CD4-positive, alpha-beta T cell treated with Interleukin-21 for 1 hour (primary cell): ENCODE measurements at places on chromosomes 5 and 9.

GRCh38 chr5:174532455-174533453 is 191.6 kb upstream of the MSX2 start:
- no peak for DNase-seq

GRCh38 chr5:160520609-160521391 is 99.1 kb downstream of the PTTG1 start:
- DNase-seq = no peak

DNA sequence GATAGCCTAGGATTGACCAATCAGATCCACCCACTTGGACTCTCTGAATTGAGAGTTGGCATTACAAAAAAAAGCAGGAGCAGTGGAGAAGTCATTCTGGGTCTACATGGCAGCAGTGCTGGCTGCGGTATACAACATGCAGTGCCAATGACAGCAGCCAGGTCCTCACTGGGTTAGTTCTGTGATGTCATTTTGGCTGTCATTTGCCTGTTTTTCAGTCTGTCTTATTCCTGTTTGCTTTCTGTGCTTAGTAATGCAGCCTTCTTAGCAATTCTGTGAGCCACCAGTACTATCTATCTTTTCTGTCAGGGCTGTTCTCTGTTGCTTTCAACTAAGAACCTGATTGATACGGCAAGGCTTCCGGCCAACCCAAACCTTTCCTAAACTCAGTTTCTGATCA is 471.8 kb downstream of the BNC2 start:
- DNase-seq = no peak

DNA sequence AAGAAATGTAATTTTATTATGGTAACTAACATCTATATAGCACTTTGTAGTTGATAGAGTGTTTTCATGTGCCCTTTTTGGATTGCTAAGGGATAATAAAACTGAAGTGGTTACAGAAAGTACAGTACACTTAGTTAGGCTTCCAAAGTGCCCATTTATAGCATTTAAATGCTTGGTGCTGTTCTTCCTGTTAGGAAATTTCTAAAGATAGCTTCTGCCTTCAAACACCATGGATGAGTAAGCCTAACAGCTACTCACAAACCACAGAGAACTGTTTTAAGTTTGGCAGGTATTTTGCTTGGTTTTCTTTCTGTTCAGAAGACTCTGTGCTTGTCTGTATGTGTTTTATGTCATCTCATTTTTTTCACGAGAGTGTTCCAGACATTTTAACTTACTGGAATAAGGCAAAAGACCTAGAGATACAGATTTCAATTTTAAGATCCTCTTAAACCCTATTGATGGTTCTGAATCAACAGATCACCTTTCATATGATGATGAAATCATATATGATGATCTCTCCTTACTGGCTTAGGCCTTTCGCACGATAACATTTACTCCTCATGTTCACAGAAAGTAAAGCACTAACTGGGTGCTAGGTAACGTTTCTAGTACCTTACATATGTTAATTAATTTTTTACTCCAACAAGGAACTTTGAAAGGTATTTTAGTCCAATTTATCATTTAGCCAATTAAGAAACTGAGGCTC is 4.4 kb downstream of the RIMOC1 start:
- DNase-seq = no peak

DNA sequence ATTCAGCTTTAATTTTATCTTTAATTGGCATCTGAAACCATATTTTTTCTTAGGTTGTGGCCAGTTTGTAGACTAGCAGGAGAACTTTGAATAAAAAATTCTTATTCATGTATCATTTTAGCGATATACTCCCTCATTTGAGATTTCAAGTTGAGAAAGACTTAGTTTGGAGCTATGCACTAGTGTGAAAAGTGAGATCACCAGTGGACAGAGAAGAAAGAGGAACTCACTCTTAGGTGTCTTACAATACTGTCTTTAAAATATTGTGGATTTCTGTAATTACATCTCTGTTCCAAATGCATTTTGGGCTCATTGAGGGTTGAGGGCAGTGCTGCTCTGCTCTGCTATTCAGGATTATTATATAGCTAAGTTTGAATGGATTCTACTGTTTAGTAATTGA is 54.7 kb downstream of the NAA35 start:
- DNase-seq = no peak

GRCh38 chr5:142445266-142445665 is 120.4 kb upstream of the SPRY4 start:
- DNase-seq = no peak

GRCh38 chr5:62306896-62307689 is 1.1 kb downstream of the KIF2A start:
- peak; percentile 64 for DNase-seq

- DNase-seq = no peak
These were observed 104.8 kb upstream of the SIMC1 start for GRCh38 chr5:176133289-176133870.

DNA sequence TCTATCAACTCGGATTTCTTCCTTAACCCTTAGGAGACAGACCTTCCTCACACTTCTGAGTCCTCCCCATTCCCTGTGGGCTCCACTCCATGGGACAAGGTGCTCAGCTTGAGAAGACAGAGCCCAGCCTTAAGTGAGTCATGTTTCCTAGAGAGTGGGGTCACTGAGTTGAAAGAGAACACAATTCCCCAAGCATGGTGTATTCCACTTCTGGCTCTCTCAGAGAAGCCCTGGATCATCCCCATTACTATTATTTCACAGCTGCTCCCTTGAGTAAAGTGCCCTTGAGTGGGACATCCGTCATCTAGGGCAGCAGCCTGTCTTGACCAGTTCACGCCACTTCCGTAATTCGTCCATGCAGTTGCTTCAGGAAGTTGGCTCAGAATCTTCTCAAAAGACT is 604.8 kb downstream of the BNC2 start:
- no peak for DNase-seq

GRCh38 chr5:115801152-115801551 is 15.3 kb downstream of the CDO1 start:
- no peak for DNase-seq

DNA sequence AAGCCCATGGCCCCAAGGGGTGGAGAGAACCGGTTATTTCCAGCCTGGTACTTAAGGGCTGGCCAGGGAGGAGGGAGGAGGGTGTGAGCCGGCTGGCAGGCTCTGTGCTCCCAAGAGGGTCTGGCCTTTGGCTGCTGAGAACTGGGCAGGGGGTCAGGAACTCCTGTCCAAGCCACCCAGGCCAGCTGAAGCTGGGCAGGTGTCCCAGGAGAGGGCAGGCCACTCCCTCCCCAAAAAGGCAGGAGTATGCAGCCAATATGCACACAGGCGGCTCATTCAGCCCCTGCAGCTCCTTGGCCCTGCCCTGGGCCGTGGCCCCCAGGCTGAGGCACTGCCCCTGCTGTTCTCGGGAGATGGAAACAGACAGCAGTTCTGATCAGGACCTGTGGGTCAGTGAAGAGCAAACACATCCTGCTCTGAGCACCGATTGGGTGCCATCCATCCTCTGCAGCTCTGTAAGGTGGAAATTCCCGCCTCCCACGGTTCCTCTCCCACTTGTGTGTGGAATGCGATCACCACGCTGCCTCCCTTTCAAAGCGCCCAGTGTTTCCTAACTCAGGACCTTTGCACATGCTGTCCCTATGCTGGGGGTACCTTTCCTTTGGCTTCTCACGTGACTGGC is 17.1 kb upstream of the KIF12 start:
- DNase-seq = no peak

DNA sequence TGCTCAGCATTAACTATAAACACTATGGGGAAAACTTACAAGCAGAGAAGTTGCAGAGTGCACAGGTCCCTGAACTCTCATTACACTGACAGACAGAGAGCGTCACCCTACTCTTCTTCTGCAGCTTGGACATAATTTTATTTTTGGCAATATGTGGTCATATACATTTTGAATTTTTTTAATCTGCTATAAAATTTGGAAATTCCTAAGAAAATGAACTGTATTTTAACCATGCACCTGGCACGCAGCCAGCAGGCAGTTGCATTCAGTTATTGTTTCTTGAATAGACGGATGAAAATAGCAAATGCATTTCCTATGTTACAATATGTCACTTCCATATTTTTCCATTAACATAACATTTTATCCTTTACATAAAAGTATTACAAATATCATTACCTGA is 100.2 kb downstream of the SLC25A46 start:
- DNase-seq = no peak

DNA sequence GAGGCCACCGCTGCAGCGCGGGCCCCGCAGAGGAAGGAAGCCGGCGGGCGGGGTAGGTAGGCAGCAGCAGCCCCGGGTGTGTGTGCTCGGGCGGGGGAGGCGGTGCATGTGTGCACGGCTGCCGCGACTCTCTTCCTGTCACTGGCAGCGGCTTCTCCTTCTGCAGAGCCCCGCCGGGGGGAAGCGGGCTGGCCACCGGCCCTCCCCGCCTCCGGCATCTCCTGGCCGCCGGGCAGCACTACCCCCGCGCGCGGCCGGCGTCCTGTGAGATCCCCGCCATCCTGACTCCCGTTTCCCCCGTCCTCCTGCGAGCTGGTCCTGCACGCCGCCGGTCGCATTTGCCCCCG is 315 bp downstream of the PIK3R1 start:
- DNase-seq = no peak

GRCh38 chr9:36091026-36091953 is 45.2 kb upstream of the GLIPR2 start:
- no peak for DNase-seq

GRCh38 chr9:86354818-86355309 is 654 bp upstream of the TUT7 start:
- DNase-seq = no peak

GRCh38 chr9:70566751-70567150 is 152.3 kb upstream of the KLF9 start:
- no peak for DNase-seq

DNA sequence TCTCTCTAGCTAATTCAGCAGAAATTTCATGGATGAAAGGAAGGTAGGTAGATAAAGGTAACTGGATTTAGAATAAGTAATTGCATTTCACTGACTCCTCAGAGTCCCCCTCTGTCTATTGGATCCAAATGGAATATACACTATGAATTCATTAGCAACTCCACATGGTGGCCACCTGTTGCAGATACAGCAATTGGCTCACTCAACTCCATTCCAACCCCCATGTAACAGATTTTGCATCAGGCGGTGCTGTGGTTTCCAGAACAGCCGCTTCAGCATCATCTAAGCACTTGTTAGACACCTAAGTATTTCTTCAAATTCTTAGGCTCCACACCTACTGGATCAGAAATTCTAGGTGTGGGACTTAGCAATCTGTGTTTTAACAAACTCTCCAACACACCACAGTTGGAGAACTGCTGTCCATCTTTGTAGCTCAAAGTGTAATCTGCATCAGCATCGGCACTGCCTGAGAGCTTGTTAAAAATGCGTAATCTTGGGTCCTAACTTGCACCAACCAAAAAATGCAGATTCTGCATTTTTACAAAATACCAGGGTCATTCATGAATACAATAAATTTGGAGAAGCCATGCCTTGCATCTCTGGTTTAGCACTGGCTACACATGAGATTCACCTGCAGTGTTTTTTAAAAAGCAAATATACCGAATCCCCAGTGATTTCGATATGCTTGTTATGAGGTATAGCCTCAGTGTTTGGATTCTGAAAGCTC is 413.8 kb upstream of the CD180 start:
- no peak for DNase-seq

- DNase-seq = no peak
These were observed 66.8 kb downstream of the CRB2 start for GRCh38 chr9:123422635-123423310.

- no peak for DNase-seq
These were observed 244.6 kb upstream of the EFNA5 start for GRCh38 chr5:107915176-107915812.

- no peak for DNase-seq
These were observed 155.1 kb upstream of the RAI14 start for GRCh38 chr5:34501016-34501415.

DNA sequence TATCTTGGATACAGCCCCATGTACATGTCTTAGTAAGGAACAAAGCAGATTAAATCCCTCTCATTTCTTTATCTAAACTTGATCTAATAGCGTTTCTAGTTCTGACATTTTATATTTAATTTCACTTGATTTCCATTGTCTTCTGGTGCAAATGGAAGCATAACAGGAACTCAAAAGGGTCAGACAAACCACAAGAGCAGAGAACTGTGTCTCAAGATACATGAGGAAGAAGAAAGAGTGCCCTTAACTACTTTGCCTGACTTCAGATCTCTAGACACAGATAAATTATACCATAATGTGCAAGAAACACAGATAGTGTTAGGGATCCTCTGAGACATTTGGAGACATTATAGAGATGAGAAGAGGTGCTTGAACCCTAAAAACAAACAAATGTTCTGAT is 20.7 kb upstream of the STX17 start:
- DNase-seq = no peak

- DNase-seq = no peak
These were observed 9.9 kb downstream of the CAMK4 start for GRCh38 chr5:111234125-111234524.
